ENCODE measurements at places on chromosomes 7 and 10. TPM values are rescaled to one million over a fixed set of nuclear protein-coding genes. Genes with fewer than 3 reads are reported as not detected.

CPA2 gene
- total RNA-seq, result not detected

PDE6C gene
- not detected for total RNA-seq

PGAM2 gene
- not detected for total RNA-seq

NRCAM gene
- not detected for total RNA-seq

GRCh38 chr7:13258386-13258785 lies 571.0 kb downstream of the ARL4A start:
- no peak overlapping the region for H3K4me3 ChIP-seq
- DNase-seq, result no peak
- no peak overlapping the region for H3K27ac ChIP-seq

GRCh38 chr10:49613882-49614241 lies at the start of gene CHAT:
CHAT (plus strand) TSS chr10:49614037; CDS start chr10:49614190, 153 bp downstream.
- H3K27ac ChIP-seq, result no peak within 1 kb of the TSS
- DNase-seq, result no peak
- peak within 1 kb of the TSS; percentile 26 for H3K4me3 ChIP-seq
- peaks cover 5% of the 10 kb centered on the region for H3K4me1 ChIP-seq

DNA sequence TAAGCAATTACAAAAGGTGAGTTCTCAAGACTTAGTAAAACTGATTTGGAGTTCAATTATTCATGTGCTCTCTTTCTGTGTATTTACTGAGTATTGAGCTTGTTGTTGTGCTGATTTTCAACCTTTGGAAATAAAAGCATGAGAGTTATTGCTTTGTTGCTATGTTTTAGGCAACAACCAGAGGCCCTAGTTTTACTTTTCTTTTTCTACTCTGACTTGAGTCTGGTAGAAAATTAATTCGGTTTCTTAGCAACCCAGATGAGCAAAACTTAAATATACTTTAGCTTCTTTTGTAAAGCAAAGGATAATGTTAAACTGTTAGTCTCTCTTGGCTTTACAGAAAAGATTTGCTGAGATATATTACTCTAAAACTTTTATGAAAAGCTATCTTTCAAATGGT lies 66.4 kb upstream of the SCIN start:
- H3K4me1 ChIP-seq, result no peaks in the 10 kb centered on the region
- H3K27ac ChIP-seq, result no peak overlapping the region
- DNase-seq, result no peak
- no peaks in the 10 kb centered on the region for H3K27me3 ChIP-seq
- H3K4me3 ChIP-seq, result no peak overlapping the region
- no peaks in the 10 kb centered on the region for H3K36me3 ChIP-seq

DNA sequence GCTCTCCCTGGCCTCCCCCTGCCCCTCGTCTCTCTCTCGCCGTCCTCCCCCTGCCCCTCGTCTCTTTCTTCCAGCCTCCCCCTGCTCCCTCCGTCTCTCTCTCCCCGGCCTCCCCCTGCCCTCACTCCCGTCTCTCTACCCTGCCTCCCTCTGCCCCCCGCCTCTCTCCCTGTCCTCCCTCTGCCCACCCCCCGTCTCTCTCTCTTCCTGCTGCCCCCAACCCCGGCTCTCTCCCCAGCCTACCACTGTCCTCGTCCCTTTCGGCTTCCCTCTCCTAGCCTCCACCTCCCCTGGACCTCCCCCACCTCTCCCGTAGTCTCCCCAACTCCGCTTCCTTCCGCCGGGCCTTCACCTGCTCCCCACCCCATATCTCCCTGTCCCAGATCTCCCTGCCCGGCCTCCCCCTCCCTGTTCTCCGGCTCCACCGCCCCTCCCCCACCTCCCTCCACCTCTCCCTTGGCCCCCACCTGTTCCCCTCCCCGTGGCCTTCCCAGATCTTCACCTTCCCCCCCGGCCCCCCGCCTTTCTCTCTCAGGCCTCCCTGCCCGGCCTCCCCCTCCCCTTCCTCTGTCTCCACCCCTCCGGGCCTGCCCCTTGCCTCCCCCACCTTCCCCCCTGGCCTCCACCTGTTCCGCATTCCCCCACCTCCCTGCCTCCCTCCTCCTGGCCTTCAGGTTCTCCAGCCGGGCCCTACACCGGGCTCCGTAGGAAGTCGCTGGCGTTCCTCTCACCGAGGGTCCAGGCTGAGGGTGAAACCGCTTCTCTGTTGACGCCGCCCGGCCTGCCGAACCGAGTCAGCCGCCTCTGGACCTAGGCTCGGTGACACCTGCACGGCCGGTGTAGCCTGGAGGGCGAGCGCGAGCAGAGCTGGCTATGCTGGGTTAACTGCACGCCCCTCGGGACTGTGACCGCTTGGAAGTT lies 1.2 kb downstream of the GET4 start:
- H3K36me3 ChIP-seq, result no peaks in the 10 kb centered on the region
- peak overlapping the region; percentile 93 for H3K27ac ChIP-seq
- H3K4me1 ChIP-seq, result peaks cover 14% of the 10 kb centered on the region
- DNase-seq, result no peak
- H3K27me3 ChIP-seq, result no peaks in the 10 kb centered on the region
- H3K4me3 ChIP-seq, result peak overlapping the region; percentile 95

DNA sequence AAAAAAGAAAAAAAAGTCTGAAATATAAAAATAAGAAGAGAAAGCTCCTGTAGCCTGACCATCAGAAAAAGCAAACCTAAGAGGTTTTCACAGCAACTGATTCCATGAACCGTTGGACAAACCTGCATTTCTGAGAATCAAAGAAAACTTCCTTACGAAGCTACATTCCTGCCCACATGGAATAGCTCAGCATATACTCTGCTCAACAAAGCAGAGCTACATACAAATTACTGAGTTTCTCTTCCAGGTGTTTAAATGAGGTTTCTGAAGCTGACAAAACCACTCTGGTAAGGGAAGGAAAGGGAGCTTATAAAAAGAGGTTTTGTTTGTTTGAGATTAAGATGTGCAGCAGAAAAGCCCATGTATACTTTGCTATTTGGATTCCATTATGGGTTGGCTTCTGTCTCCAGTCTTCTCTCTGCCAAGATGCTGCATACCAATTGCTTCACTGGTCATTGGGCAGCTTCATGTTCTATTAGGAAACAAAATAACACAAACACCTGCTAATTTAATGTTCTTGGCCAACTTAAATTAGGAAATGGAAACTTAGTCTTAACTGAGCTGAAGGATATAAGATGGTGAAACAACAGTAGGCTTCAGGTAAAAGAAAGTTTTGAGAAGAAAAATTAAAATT lies 314.1 kb downstream of the LRRTM3 start:
- no peaks in the 10 kb centered on the region for H3K4me1 ChIP-seq
- no peak overlapping the region for H3K4me3 ChIP-seq

- H3K27ac ChIP-seq, result no peak overlapping the region
- H3K27me3 ChIP-seq, result peaks cover 38% of the 10 kb centered on the region
- peak overlapping the region; percentile 85 for H3K4me3 ChIP-seq
- no peaks in the 10 kb centered on the region for H3K36me3 ChIP-seq
- H3K4me1 ChIP-seq, result peaks cover 5% of the 10 kb centered on the region
These were observed 61.9 kb upstream of the NKX6-2 start for GRCh38 chr10:132847856-132848255.

DNA sequence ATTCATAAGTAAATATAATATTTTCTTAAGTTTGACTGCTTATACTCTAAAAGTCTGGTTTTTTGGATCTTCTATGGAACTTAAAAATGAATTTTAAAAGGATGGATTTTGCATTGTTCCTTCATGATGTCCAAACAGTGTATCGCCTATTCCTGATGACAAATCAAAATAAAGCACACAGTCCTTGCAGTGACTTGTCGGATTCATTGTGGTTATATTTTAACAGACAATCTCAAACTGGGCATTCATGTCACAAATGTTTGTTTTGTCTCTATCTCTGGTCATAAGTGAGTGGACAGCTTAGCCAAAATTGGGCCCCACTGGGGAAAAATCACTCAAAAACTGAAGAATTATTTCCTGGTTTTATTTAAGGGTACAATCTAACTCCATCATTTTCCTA lies 74.8 kb downstream of the LMBR1 start:
- H3K4me1 ChIP-seq, result peaks cover 4% of the 10 kb centered on the region
- no peaks in the 10 kb centered on the region for H3K27me3 ChIP-seq
- H3K4me3 ChIP-seq, result no peak overlapping the region
- peaks cover 3% of the 10 kb centered on the region for H3K36me3 ChIP-seq
- no peak overlapping the region for H3K27ac ChIP-seq
- DNase-seq, result no peak

DNA sequence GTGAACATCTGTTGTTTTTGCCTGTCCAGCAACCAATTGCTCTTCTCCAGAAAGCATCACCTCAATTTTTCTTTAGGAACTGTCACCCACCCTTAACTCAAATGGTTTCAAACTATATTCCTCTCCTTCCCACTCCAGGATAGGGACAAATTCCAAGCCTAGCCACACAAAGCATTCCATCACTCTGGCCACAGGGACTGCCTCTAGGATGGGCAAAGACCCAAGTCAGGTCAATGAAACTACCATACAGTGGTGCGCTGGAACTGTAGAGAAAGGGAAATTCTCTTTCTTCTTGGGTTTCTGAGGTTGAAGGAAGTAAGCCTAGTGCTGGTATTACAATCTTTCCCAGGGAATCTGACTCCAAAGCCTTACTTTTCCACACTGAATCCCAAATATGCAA lies 3.6 kb downstream of the MICU1 start:
- peaks cover 16% of the 10 kb centered on the region for H3K4me1 ChIP-seq
- H3K27ac ChIP-seq, result no peak overlapping the region
- H3K36me3 ChIP-seq, result peaks cover 4% of the 10 kb centered on the region
- DNase-seq, result no peak
- no peaks in the 10 kb centered on the region for H3K27me3 ChIP-seq
- H3K4me3 ChIP-seq, result no peak overlapping the region

GRCh38 chr10:47289921-47290320 lies 10.1 kb upstream of the GDF10 start:
- H3K4me1 ChIP-seq, result peaks cover 19% of the 10 kb centered on the region
- DNase-seq, result no peak
- H3K27me3 ChIP-seq, result peaks cover 11% of the 10 kb centered on the region
- peaks cover 2% of the 10 kb centered on the region for H3K36me3 ChIP-seq

GRCh38 chr10:72309290-72310240 lies 35.8 kb downstream of the DDIT4 start:
- no peak for DNase-seq
- H3K4me1 ChIP-seq, result peaks cover 37% of the 10 kb centered on the region
- no peaks in the 10 kb centered on the region for H3K27me3 ChIP-seq
- H3K4me3 ChIP-seq, result peak overlapping the region; percentile 50

DNA sequence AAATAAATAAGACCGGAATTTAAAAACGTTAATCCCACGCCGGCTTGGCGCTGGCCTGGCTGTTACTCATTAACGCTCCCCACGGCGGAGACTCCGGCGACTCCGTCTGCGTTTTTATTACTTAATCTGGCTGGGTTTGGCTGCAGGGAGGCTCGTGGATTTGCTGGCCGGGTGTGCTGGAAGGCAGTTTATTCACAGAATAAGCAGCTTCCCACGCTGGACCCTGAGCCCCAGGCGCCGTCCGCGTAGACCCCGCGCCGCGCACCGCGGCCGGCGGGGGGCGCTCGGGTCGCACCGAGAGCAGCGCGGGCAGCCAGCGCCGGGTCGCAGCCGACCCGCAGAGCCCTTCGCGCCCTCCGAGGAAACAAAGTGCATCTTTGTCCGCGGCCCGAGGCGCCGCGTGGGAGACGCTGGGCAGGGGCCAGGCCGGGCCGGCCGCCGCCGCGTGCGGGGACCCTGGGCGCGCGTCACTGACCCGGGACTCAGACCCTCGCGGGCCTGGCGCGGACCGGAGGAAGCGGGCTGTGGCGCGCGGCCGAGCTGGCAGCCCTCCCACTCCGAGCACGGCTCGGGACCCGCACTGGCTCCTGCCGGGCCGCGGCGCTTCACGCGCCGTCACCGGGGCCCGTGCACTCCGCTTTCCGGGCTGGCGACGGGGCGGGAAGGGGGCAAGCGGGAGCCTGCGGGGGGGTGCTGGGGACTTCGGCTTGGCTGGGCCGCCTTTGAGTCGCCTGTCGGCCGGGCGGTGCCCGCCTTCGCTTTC lies 587 bp upstream of the GRK5 start:
- DNase-seq, result peak; percentile 62
- H3K27ac ChIP-seq, result peak overlapping the region; percentile 96
- peak overlapping the region; percentile 95 for H3K4me3 ChIP-seq
- H3K36me3 ChIP-seq, result no peaks in the 10 kb centered on the region
- H3K4me1 ChIP-seq, result peaks cover 31% of the 10 kb centered on the region
- no peaks in the 10 kb centered on the region for H3K27me3 ChIP-seq

DNA sequence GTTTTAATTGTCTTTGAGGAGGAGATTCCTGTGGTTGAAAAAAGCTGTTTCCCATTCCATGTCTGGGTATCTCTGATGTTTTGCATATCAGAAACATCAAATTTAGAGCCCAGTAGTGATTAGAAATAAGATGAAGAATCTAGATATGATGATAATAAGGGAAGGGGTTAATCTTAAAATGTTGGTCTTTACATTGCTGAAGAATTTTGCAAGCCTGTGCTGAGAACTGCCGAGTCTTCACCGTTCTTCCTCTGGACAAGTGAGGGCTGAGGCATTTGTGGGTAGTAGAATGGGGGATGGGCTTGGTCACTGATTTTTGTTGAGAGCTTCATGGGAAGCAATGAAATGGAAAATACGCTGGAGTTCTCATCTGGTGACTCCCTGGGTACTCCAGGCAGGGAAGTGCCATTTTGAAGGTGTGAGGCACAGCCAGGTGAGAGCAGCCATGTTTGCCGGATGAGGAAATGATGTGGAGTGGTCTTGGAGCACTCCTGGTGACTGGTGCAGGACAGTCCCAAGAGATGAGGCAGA lies 10.2 kb downstream of the TCF7L2 start:
- H3K4me1 ChIP-seq, result peaks cover 6% of the 10 kb centered on the region
- peaks cover 5% of the 10 kb centered on the region for H3K36me3 ChIP-seq
- DNase-seq, result no peak
- H3K27me3 ChIP-seq, result peaks cover 38% of the 10 kb centered on the region
- H3K27ac ChIP-seq, result no peak overlapping the region

GRCh38 chr10:86018735-86019058 lies 347.9 kb downstream of the GRID1 start:
- no peak overlapping the region for H3K4me3 ChIP-seq
- peaks cover 2% of the 10 kb centered on the region for H3K36me3 ChIP-seq
- DNase-seq, result no peak

DNA sequence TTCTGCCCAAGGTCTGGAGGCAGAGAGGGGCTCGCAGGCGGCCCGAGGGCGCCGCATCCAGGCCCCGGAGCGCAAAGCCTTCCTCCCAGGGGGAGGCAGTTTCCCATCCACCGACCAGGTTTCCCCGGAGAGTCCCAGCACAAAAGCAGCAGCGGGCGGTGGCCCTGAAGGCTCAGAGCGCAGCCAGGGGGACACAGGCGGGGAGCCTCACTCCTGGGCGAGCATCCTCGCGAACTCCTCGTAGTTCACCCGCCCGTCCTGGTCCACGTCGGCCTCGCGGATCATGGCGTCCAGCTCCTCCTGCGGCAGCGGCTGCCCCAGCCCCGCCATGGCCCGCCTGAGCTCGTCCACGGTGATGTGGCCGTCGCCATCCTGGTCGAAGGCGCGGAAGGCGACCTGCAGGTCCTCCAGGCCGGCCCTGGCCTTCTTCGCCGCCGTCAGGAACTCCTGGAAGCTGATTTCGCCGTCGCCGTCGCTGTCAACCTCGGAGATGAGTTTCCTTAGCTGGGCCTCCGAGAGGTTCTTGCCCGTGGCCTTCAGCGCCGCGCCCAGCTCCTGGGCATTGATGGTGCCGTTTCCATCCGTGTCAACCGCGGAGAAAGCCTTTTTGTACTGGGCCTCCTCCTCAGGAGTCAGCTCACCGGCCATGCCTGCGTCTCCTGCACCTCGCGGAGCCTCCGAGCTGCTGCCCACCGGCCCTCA lies 428 bp downstream of the CALML5 start:
- H3K4me3 ChIP-seq, result no peak overlapping the region
- no peak for DNase-seq
- H3K27me3 ChIP-seq, result peaks cover 17% of the 10 kb centered on the region
- peaks cover 2% of the 10 kb centered on the region for H3K4me1 ChIP-seq

Data from T-helper 17 cell (primary cell).